Bone marrow (tissue), 2 donors: ENCODE measurements at places on chromosomes 12 and 14.

GRCh38 chr12:119574255-119574654, 19.3 kb upstream of the TMEM233 start:
- DNase-seq = no peak

GRCh38 chr12:8676651-8677050, 14.0 kb upstream of the MFAP5 start:
- DNase-seq = no peak

GRCh38 chr14:23641915-23642588, 5.9 kb downstream of the DHRS2 start:
- no peak for DNase-seq

DNA sequence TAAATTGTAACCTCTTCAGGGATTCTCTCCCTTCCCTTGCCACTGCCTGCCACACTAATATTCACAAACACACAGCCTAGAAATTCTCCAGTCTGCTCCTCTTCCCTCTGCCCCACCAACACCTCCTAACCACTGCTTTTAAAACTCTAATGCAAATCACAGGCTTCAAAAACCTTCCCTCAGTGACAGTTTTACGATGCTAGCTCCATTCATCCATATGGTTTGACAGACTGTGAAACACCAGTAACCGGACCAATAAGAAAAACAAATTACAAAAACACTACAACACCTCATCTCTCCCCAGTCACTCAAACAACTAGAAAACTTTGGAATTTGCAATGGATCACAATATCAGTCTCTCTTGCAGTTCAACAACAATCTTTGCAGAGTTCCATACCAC, 5.7 kb downstream of the DPF3 start:
- DNase-seq = no peak

DNA sequence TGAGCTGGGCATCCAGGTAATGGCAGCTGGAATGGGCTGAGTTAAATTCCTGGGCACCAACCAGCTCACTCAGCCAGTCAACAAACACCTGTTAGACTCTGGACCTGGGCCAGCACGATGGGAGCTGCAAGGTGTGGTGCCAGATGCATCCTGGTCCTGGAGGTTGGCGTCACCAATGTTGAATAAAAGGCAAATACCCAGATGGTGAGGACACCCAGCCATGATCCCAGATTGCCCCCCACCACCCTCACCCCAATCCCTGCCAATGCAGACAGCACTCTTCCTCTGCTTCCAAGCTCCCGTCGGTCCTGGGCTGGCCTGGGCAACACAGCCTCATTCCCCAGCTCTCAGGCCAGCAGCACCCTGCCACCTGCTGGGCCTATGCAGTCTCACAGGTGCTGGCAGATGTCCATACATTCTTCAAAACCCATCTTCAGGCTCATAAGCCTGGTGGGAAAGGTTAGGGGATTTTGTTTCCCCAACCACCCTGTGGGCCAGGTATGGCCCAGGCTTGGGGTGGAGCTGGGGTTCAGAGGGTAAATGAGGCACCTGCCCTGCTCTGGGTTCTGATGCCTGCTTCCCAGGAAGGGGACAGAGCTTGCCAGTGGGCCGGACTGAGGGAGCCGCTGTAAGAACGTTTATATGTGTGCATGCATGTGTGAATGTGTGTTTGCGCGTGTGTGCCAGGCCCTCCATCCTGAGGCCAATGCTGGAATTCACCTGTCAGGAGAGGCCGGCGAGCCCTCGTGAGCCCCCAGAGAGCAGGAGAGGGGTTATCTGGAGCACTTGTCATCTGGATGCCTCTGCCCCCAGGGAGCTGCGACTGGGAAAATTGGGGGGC, 58.0 kb downstream of the LGMN start:
- DNase-seq = no peak

- DNase-seq = no peak
These were observed 245.8 kb upstream of the RMST start for GRCh38 chr12:97216848-97217247.

- no peak for DNase-seq
These were observed 169.3 kb upstream of the AMIGO2 start for GRCh38 chr12:47249082-47249481.

- no peak for DNase-seq
These were observed 87.1 kb upstream of the ATF1 start for GRCh38 chr12:50676756-50677155.

GRCh38 chr12:52063981-52064649, 5.7 kb upstream of the ATG101 start:
- no peak for DNase-seq

DNA sequence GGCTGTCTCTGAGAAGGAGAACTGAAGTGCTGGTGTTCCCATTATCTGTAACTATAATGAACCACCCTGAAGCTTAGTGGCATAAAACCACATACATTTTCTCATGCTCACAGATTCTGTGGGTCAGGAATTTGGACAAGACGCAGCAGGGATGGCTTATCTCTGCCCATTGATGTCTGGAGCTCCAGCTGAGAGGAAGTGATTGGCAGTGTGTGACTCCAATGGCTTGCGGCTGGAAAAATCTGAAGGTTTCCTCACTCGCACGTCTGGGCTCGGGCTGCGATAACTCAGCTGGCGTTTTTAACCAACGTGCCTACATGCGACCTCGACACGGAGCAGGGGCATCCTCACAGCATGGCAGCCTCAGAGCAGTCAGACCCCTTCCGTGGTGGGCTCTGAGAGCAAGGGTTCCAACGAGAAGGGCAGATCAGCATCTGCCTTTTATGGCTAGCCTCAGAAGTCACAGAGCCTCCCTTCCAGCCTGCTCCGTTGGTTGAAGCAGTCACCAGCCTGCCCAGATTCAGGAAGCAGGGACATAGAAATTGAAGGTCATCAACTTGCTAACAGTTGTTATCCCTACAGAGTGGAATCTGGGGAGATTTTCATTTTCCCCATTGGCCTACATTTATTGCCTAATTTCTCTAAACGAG, 143.3 kb upstream of the BCL2L14 start:
- no peak for DNase-seq

GRCh38 chr14:72616294-72616693, 277.6 kb downstream of the DPF3 start:
- DNase-seq = no peak

GRCh38 chr12:82818271-82819035, 131.7 kb downstream of the TMTC2 start:
- DNase-seq = no peak

DNA sequence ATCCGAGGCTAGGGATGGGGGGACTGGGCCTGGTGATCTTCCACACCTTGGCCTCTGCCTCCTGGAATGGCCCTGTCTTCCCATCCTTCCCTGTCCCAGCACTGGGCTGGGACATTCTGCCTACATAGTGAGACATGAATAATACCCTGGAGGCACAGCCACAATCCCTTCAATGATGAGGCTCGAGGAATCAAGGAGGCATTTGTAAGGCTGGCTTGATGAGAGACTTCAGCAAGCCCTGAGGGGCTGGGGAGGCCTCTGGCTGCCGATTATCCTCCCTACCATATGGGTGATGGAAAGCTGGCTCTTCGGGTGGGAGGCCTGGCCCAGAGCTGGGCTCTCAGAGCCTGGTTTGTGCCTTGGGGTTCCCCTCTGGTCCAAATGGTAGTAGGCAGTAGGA, 92.5 kb downstream of the CALM1 start:
- DNase-seq = no peak

DNA sequence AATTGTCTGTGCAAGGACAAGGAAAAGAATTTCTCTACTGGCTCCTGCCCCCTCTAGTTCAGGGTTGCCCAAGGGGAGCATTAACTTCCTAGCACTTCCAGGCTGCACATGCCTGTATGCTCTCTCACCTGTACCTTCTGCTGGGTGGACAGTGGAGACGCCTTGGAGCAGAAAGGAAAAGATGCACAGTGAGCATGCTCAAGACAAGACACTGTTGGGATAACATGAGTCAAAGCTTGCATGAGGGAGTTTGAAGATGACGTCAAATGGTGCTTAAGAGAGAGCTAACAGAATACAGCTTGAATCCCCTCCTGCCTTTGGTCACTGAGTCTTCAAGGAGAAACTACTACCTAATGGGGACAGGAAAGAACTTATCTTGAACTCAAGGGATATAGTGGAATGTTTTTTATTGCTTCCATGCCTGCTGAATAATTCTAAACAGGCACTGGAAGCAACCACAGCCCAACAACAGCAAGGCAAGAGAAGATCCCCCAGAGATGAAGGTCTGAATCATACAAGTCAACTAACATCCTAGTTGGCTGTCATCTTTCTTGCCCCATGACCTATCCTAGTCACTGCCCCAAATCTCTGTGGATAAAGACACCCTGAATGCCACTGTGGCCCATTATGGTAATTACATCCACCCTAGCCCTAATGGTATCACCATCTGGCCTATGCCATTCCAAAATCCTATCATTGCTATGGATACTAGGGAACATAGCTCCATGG, 23.5 kb downstream of the RPS6KA5 start:
- no peak for DNase-seq

DNA sequence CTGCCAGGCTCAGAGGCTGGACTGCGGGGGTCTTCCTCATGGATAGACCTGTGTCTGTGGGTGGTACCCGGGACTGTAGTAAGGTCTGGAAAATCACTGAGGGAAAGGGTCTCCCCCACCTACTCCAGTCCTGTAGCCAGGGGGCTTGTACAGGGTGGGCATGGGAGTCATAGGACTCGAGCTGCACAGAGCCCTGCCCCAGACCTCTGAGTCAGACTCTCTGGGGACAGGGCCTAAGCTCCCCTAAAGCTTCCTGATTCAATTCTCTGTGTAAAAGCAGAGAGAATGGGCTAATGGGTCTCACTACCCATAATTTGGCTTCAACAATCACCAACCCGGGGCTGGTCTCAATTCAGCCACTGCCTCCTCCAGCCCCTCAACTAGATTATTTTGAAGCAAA, 27.0 kb downstream of the LRTM2 start:
- no peak for DNase-seq

DNA sequence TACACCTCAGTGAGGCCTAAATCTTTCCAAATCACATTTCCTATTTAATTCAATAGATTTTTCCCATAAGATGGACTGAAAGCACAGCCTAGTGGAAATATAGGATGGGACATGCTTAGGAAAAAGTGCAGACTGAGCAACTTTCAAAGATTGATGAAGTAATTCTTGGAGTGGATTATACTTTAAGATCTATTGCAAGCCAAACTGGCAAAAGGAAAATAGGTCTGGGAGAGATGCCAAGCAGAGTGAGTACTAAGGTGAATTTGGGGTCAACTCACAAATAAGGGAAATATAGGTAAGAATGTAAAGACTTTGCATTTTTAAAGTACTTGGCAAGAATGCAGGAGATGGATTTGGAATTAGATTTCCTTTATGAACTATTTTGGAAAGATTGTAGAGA, 170.2 kb upstream of the FOXG1 start:
- DNase-seq = no peak

GRCh38 chr14:87888136-87888999, 104.6 kb downstream of the GALC start:
- no peak for DNase-seq

GRCh38 chr12:52369211-52369610, 1.9 kb upstream of the KRT85 start:
- DNase-seq = no peak

- DNase-seq = no peak
These were observed 735 bp downstream of the RNASE6 start for GRCh38 chr14:20781803-20782202.

- no peak for DNase-seq
These were observed 125.5 kb downstream of the ZFP36L1 start for GRCh38 chr14:68667313-68667791.

DNA sequence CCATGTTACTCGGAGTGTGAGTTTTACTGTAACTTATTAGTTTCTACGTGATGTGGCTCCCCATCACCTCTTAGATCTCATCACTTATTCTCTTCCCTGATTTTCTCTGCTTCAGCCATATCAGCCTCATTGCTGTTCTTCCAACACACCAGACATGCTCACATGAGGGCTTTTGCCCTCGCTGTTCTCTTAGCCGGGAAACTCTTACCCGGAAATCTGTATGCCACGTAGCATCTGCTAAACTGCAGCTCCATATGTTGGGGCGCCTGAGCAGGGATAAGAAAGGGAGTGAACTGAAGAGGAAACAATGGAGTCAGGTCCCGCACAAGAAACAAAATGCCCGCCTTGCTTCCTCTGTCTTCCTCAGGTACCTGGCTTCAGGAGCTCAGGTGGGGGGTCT, 16.6 kb downstream of the SMUG1 start:
- DNase-seq = no peak

DNA sequence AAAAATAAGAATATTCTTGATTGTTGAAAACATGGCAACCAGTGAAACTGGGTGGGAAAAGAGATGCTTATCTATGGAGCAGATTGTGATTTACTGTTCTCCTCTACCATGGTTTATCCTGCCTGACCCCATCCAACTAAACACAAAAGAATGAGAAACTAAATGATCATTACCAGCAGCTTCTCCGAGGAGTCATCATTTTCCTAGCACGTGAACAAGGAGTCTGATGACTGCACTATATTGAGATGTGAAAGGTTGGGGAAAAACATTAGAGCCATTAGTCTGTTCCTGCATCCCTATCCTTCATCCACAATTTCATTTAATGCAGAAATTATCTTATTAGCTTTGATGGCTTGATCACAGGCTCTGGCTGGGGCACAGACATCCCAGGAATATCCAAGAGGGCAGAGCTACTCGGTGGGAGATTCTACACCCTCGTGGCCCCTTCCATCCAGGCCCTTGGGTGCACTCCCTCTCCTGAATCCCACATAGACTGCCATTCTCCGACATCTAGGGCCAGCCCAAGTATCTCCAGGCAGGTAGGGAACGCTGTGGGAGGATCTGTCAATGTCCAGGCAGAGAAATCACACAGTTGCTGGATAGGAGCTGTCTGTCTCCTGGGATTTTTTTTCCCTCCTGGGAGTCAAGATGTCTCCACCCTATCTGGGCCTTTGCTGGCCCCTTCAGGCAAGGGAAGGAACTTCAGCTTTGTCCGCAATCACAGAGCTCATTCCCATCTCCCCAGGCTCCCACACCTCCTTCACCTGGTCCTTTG, 43.3 kb upstream of the DHRS4 start:
- no peak for DNase-seq

- no peak for DNase-seq
These were observed 1401.9 kb upstream of the FLRT2 start for GRCh38 chr14:84128050-84128449.

- DNase-seq = no peak
These were observed 24.7 kb downstream of the DHX37 start for GRCh38 chr12:124964251-124964650.
